GOT3 (cell line): ENCODE measurements at places on chromosomes 12 and 14.

DNA sequence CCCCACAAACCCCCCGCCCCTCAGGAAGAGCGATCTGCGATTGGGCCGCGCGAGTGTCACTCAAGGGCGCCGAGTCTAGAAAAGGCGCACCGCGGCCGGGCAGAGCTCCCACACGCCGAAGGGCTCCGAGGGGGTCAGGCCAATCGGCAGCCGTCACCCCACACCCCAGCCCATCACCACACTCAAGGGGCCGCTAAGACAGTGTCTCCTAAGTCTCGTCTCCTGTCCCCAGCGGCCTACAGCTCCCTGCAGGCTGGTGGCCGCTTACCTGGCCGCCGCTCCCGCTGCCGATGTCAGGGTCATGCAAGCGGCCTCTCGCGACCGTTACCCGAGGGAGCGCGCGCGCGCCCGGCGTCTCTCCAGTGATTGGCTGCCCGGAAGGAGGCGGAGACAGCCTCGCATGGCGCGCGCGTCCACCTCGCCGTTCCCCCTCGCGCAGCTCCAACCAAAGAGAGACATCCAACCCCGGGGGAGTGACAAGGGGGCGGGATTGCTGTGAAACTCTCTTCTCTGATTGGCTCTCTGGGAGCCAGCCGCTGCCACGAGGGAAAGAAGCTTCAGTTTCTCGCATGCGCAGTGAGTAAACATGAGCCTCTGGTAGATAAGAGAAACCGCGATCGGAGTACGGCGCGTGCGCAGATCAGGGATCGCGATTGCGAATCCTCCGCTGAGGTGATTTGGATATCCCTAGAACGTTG, at the start of the genes MPHOSPH9 and MTRFR:
Gene MPHOSPH9 (minus strand): TSS at position 335 of the 698 bp plus-strand sequence. CDS start 2,777 bp downstream, outside the sequence.
Gene MTRFR (plus strand): TSS at position 630 of the 698 bp plus-strand sequence. CDS start 20,239 bp downstream, outside the sequence.
- peak; percentile 98 for DNase-seq

GRCh38 chr14:68624541-68625220, 168.2 kb downstream of the ZFP36L1 start:
- no peak for DNase-seq

GRCh38 chr14:84535976-84536375, 994.0 kb upstream of the FLRT2 start:
- no peak for DNase-seq

DNA sequence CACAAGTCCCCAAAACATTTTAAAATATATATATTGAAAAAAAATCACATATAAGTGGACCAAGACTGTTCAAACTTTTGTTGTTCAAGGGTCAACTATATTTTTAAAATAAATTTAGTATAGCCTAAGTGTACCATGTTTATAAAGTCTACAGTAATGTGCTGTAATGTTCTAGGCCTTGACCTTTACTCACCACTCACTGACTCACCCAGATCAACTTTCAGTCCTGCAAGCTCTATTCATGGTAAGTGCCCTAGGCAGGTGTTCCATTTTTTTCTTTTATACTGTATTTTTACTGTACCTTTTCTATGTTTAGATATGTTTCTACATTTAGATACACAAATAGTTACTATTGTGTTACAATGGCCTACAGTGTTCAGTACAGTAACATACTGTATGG, 23.4 kb upstream of the TMTC1 start:
- no peak for DNase-seq

GRCh38 chr12:68924546-68924945, 8.4 kb downstream of the CPM start:
- DNase-seq: no peak

DNA sequence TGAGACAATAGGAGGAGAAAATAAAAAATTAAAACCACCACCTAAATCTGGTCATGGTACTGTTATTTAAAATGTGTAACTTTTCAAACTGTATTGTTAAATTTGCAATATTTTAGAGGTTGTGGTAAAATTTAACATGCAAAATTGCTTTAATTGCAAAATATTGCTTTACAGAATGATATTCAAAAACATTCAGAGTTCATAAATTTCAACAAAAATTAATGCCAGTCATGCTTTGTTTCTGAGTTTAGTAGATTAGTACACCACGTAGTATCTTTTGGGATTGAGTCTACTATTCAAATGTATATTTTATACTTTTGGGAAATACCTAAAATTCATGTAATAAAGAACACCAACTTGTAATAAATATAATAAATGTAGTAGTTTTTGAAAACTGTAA, 18.3 kb downstream of the ETFRF1 start:
- DNase-seq: no peak

GRCh38 chr12:5777451-5777850, 167.6 kb downstream of the ANO2 start:
- no peak for DNase-seq

GRCh38 chr12:3326850-3327780, 163.9 kb upstream of the PRMT8 start:
- DNase-seq: no peak

GRCh38 chr12:89453121-89453978, 71.2 kb downstream of the GALNT4 start:
- DNase-seq: no peak

DNA sequence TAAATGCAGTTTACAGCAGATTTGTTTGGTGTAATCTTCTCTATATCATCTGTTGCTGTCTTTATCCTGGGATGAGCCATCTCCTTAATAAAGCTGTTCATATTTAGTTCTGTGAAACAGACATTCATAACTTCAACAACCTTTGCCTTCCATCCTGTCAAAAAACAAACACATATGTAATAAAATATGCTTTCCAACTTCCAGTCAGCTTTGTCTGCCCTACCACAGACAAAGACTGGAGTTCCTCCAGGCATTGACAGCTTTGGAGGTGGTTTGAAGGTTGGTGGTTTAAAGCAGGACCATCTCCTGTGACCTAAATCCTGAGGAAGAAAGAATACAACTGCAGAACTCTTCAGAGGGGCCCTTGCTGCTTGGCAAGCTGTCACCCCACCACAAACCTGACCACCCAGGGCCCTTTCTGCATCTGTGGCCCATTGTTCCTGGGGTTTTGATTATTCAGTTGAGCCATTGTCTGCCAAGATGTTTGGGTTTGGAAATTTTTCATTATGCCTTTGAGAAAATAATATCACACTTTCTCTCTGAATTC, 28.2 kb upstream of the PTGR2 start:
- no peak for DNase-seq

DNA sequence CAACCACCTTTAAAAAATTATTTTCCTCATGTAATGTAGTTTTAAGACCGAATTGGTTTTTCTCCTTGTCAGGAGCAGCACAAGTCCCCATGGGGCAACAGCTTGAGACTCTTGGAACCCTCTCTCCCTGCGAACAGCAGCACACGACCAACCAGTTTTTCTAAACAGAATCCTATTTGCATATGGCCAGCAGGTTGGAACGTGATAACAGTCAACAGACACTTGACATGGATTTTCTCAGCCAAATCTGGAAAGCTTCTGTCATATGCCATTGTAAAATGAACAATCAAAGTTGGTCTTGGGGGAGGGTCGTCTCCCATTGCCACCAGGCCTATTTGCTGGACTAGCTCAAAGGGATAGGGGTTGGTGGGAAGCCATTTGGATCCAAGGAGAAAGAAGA, 1915.0 kb upstream of the FLRT2 start:
- DNase-seq: no peak

GRCh38 chr12:75935539-75936242, 95.9 kb downstream of the PHLDA1 start:
- no peak for DNase-seq

GRCh38 chr12:124861898-124862676, 1.6 kb downstream of the SCARB1 start:
- DNase-seq: no peak

DNA sequence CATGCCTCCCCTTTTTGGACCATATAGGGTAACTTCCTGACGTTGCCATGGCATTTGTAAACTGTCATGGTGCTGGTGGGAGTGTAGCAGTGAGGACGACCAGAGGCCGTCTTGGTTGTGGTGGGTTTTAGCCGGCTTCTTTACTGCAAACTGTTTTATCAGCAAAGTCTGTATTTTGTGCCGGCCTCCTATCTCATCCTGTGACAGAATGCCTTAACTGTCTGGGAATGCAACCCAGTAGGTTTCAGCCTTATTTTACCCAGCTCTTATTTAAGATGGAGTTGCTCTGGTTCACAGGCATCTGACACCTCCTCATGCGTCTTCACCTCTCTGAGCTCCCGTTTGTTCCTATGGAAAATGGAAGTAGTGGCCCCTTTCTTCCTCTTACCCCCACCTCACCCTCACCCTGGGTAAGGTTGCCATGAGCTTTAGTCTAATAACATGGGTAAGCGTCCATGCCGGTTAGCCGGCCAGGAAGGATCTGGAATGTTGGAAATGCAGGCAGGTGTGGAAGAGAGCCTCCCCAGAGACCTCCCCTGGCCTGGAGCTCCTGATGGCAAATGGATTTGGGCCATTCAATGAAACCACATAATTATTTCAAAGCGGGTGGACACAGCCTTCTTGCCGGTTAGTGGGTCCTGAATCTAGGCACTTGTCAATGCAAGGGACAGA, 18.6 kb downstream of the HHIPL1 start:
- DNase-seq: no peak

DNA sequence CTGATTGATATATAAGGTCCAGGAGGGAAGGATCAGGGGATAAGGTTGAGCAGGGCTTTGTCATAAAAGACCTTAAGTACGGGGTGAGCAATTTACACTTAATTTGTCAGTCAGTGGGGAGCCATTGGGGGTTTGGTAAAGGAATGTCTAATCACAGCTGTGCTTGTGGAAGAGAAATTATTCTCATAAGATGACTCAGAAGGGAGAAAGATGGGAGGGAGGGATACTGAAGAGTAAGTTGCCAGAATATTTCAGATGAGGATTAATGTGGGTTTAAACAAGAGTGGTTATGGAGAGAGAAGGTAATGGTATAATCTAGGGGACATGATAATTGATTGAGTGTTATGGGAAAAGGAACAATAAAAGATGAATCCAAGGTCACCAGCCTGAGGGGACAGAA, 500.1 kb upstream of the CCDC196 start:
- no peak for DNase-seq

- no peak for DNase-seq
Observed at GRCh38 chr12:13149411-13149810, 45.9 kb upstream of the GSG1 start.

DNA sequence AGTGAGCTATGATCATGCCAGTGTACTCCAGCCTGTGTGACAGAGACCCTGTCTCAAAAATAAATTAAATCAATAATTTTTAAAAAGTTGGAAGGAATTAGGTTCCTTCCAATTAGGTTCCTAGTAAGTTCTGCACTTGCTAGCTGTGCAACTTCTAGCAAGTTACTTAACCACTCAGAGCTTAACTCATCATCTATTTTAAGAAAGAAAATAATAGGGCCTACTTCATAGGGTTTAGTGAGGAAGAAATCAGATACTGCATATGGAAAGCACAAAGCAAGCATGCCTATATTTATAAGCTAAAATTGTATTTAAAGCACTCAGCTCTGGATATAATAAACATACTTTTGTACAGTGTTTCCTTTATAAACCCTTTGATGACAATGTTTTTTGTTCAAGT, 10.7 kb downstream of the FOXN3 start:
- no peak for DNase-seq

- no peak for DNase-seq
Observed at GRCh38 chr12:120757226-120757742, 31.7 kb downstream of the ACADS start.

DNA sequence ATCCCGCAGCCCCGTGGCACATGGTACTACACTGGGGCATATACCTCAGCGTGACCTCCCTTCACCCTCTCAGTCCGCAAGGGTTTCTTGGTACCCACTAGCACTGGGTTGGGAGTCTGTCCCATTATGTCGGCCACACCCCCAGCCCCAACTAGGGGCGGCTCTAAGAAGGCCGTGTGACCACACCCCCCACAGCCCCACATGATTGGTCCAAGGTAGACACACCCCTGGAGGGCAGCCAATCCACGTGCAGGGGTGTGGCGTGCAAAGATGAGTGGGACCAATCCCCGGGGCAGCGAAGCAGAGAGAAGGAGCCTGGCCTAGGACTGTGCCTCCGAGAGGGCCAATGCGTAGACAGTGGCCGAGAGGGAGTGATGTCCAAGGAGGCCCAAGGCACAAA, 34.6 kb upstream of the BEGAIN start:
- no peak for DNase-seq

DNA sequence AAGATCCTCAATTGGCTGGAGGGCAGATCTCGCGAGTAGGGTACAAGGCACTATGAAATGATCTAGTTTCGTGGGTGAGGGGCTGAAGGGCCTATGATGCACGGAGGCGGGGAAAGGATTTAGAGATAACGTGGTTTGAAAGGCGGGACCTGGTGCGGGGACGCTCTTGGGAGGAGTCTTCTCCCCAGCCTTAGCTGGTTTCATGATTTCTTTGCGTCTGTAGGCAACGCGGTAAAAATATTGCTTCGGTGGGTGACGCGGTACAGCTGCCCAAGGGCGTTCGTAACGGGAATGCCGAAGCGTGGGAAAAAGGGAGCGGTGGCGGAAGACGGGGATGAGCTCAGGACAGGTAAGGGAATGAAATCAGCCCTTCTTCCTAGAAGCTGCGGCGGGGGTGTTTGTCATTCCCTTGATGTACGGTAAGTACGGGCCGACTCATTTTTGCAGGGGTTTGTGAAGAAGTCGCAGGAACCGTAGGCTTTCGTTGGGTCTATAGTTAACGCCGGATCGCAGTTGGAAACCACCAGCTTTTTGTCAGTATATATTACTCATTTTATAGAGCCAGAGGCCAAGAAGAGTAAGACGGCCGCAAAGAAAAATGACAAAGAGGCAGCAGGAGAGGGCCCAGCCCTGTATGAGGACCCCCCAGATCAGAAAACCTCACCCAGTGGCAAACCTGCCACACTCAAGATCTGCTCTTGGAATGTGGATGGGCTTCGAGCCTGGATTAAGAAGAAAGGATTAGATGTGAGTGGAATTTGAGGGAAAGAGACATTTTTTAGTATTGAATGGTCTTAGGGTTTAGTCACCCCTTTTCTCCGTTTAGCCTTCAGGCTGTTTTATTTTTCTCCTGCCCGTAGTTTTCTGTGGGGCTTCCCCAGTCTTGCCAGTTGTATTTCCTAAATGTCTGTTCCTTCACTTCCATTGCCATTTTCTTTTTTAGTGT, 602 bp downstream of the APEX1 start:
- no peak for DNase-seq

DNA sequence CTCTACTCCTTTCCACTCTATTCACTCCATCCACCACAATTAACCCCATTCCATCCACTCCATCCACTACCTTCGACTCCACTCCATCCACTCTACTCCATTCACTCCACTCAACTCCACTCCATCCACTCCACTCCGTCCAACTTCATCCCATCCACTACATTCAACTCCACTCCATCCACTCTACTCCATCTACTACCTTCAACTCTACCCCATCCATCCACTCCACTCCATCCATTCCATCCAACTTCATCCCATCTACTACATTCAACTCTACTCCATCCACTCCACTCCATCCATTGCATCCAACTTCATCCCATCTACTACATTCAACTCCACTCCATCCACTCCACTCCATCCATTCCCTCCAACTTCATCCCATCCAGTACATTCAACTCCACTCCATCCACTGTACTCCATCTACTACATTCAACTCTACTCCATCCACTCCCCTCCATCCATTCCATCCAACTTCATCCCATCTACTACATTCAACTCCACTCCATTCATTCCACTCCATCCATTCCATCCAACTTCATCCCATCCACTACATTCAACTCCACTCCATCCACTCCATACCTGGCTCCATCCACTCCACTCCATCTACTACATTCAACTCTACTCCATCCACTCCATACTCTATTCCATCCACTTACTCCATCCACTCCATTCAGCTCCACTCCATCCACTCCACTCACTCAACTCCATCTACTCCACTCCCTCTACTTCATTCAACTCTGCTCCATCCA, 16.4 kb downstream of the HNF1A start:
- DNase-seq: no peak

- no peak for DNase-seq
Observed at GRCh38 chr12:79360286-79360685, 330.5 kb downstream of the PAWR start.

- no peak for DNase-seq
Observed at GRCh38 chr14:100484531-100485267, 102.5 kb downstream of the BEGAIN start.

- no peak for DNase-seq
Observed at GRCh38 chr14:104224506-104225277, 86.3 kb downstream of the KIF26A start.
